A549 treated with GW870086 at 1 μM for 4 hours (cell line): ENCODE measurements at places on chromosomes 7 and 10. TPM values are rescaled to one million over a fixed set of nuclear protein-coding genes. Genes with fewer than 3 reads are reported as not detected.

Gene C10orf105
- total RNA-seq: not detected in 5 replicates

Gene RBM20
- total RNA-seq: 2.6 to 3.4 TPM (median 2.7 TPM) in 5 replicates

Gene GIMAP8
- not detected in 5 replicates for total RNA-seq

Gene AGAP3
- 48.5 to 63.7 TPM (median 58.1 TPM) in 5 replicates for total RNA-seq

Gene CACUL1
- total RNA-seq: 10.3 to 15.8 TPM (median 14.2 TPM) in 5 replicates

Gene VGF
- 12.8 to 27.7 TPM (median 17.7 TPM) in 5 replicates for total RNA-seq

Gene HOXA9
- total RNA-seq: 0.49 to 0.99 TPM (median 0.70 TPM) in 5 replicates

Gene ST8SIA6
- total RNA-seq: 0.08 to 0.13 TPM in 2 of 5 replicates, not detected in the others

Gene CFAP43
- total RNA-seq: 0.16 to 0.36 TPM (median 0.23 TPM) in 5 replicates

Gene ATP5MK
- 505 to 614 TPM (median 526 TPM) in 5 replicates for total RNA-seq

Gene OR2A12
- total RNA-seq: not detected in 5 replicates

Gene SPDYE16
- total RNA-seq: not detected in 5 replicates

Gene TRIM50
- 0.08 TPM in 1 of 5 replicates, not detected in the others for total RNA-seq

Gene HACD1
- total RNA-seq: 35.3 to 65.4 TPM (median 61.2 TPM) in 5 replicates

Gene HOXA2
- total RNA-seq: 0.80 to 0.97 TPM (median 0.86 TPM) in 5 replicates

Gene CRHR2
- 0.05 to 0.07 TPM in 2 of 5 replicates, not detected in the others for total RNA-seq

Gene FFAR4
- 0.11 to 0.30 TPM (median 0.16 TPM) in 5 replicates for total RNA-seq

Gene ATP6V0E2
- 48.2 to 62.7 TPM (median 58.5 TPM) in 5 replicates for total RNA-seq

Gene C10orf67
- 0.05 to 0.17 TPM (median 0.08 TPM) in 3 of 5 replicates, not detected in the others for total RNA-seq

Gene TSPAN33
- total RNA-seq: 4.6 to 6.8 TPM (median 6.5 TPM) in 5 replicates

Gene CXCL12
- 0.10 to 0.27 TPM (median 0.15 TPM) in 4 of 5 replicates, not detected in the other for total RNA-seq

Gene PAOX
- 1.4 to 2.1 TPM (median 1.8 TPM) in 5 replicates for total RNA-seq

Gene GHRHR
- total RNA-seq: not detected in 5 replicates

Gene EVX1
- total RNA-seq: 0.09 to 0.27 TPM (median 0.11 TPM) in 5 replicates

Gene CCDC146
- total RNA-seq: 0.48 to 0.80 TPM (median 0.64 TPM) in 5 replicates

Gene MSANTD7
- total RNA-seq: 11.5 to 13.5 TPM (median 12.8 TPM) in 5 replicates

Gene SLC29A4
- total RNA-seq: 8.9 to 17.5 TPM (median 13.5 TPM) in 5 replicates

Gene DKK1
- 403 to 445 TPM (median 426 TPM) in 5 replicates for total RNA-seq

Gene SPOCK2
- 0.24 to 0.51 TPM (median 0.36 TPM) in 5 replicates for total RNA-seq

Gene FIGNL1
- 14.3 to 21.1 TPM (median 16.3 TPM) in 5 replicates for total RNA-seq

Gene FAM13C
- total RNA-seq: 0.05 to 0.29 TPM (median 0.11 TPM) in 3 of 5 replicates, not detected in the others

Gene TMED4
- total RNA-seq: 47.7 to 55.0 TPM (median 53.9 TPM) in 5 replicates

Gene SLC35B4
- 26.0 to 46.0 TPM (median 34.8 TPM) in 5 replicates for total RNA-seq

Gene PDZD7
- total RNA-seq: 0.67 to 1.3 TPM (median 0.90 TPM) in 5 replicates

Gene FEZF1
- total RNA-seq: not detected in 5 replicates

Gene SNCG
- total RNA-seq: 10.0 to 15.0 TPM (median 13.9 TPM) in 5 replicates

Gene GRM8
- not detected in 5 replicates for total RNA-seq

Gene INTS1
- total RNA-seq: 44.1 to 57.7 TPM (median 54.2 TPM) in 5 replicates

Gene OR2A5
- total RNA-seq: not detected in 5 replicates

Gene STX1A
- total RNA-seq: 75.6 to 95.5 TPM (median 88.3 TPM) in 5 replicates

Gene ZNF786
- 5.5 to 6.4 TPM (median 6.1 TPM) in 5 replicates for total RNA-seq

Gene PCGF5
- 38.4 to 45.7 TPM (median 42.4 TPM) in 5 replicates for total RNA-seq

Gene GHITM
- total RNA-seq: 201 to 214 TPM (median 204 TPM) in 5 replicates

Gene ELFN1
- 0.22 to 0.38 TPM (median 0.38 TPM) in 5 replicates for total RNA-seq

Gene IFIT2
- 2.0 to 3.3 TPM (median 2.6 TPM) in 5 replicates for total RNA-seq

Gene CELF2
- 0.02 to 0.16 TPM (median 0.06 TPM) in 4 of 5 replicates, not detected in the other for total RNA-seq

Gene MINDY3
- 12.3 to 15.7 TPM (median 13.9 TPM) in 5 replicates for total RNA-seq

Gene ZNF485
- 1.1 to 2.2 TPM (median 1.9 TPM) in 5 replicates for total RNA-seq

Gene PTPRZ1
- total RNA-seq: not detected in 5 replicates

Gene OR2A42
- not detected in 5 replicates for total RNA-seq

Gene UNC5B
- 1.8 to 2.0 TPM (median 1.9 TPM) in 5 replicates for total RNA-seq

Gene YKT6
- 114 to 129 TPM (median 120 TPM) in 5 replicates for total RNA-seq

Gene CPVL
- total RNA-seq: 0.21 to 0.55 TPM (median 0.44 TPM) in 4 of 5 replicates, not detected in the other

Gene GIMAP5
- total RNA-seq: 0.14 TPM in 1 of 5 replicates, not detected in the others
